ENCODE measurements at places on chromosomes 12 and 14.

DNA sequence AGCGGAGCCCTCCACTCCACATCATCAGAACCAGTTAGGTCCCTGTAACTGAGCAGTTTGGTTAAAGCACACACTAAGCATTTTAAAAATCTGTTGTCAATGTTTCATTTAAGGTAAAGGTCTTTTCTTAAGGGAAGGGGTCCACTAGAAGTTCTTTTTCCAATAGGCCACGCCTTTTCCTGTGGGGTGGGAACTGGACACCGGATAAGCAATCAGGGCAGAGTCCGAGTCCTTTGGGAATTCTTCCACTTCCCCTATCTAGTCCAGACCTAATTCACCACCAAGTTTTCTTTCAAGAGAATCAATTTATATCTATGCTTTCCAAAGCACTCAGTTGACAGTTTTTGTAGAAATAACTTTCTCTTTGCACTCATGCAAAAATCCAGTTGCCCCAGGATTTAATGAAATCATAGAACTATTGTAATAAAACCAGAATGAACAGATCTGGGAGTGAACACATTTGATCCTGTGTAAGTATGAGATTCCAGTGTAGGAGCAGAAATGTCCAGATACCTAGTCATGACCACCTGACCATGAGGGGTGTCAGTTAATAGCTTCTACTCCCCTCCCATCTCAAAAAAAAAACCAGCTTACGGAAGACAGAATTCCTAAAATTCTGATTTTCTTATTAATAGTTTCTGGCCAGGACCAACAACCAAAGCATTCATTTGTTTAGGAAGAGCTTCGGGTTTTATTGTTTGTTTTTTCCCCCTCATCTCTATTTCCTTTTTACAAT is 11.7 kb downstream of the VPS37B start:
- DNase-seq: no peak

GRCh38 chr12:43969882-43970281 is 134.0 kb downstream of the TMEM117 start:
- no peak for DNase-seq

DNA sequence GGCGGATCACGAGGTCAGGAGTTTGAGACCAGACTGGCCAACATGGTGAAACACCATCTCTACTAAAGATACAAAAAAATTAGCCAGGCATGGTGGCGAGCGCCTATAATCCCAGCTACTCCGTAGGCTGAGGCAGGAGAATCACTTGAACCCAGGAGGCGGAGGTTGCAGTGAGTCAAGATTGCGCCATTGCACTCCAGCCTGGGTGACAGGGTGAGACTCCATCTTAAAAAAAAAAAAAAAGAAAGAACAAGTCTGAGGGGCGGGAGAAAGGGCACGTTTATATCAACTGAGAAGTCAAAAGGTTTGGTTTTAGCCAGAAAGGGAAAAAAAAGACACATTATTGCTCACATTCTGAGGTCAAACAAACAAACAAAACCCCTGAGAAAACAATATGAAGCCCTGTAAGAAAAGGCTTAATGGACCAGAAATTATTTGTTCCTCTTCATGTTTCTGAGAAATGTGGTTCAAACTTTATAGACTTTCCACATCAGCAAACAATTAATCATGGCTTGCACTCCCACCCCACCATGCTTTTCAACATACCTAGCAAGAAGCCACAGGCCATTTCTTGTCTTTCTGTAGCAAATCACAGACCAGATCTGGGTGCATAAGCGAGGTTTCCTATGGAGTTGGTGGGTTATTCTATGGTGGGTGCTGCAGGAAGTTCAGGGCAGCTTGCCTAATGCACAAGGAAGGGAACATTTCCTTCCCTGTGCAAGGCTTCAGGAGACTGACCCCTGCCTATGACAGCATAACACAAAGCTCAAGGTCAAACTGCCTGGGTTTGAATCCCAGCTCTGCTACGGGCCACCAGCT is 80.1 kb downstream of the SSPN start:
- DNase-seq: no peak

DNA sequence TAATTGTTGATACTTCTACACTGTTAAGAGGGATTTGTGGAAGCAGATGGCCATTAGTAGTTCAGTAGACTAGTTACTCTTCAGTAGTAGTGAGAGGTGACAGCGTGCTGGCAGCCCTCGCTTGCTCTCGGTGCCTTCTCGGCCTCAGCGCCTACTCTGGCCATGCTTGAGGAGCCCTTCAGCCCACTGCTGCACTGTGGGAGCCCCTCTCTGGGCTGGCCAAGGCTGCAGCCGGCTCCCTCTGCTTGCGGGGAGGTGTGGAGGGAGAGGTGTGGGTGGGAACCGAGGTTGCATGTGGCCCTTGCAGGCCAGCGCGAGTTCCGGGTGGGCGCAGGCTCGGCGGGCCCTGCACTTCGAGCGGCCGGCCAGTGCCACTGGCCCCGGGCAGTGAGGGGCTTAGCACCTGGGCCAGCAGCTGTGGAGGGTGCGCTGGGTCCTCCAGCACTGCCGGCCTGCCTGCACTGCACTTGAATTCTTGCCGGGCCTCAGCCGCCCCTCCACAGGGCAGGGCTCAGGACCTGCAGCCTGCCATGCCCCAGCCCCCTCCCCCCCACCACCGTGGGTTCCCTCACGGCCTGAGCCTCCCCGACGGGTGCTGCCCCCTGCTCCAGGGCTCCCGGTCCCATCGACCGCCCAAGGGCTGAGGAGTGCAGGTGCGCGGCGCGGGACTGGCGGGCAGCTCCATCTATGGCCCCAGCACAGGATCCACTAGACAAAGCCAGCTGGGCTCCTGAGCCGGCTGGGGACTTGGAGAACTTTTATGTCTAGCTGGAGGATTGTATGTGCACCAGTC is 139.3 kb downstream of the NUBPL start:
- DNase-seq: no peak

DNA sequence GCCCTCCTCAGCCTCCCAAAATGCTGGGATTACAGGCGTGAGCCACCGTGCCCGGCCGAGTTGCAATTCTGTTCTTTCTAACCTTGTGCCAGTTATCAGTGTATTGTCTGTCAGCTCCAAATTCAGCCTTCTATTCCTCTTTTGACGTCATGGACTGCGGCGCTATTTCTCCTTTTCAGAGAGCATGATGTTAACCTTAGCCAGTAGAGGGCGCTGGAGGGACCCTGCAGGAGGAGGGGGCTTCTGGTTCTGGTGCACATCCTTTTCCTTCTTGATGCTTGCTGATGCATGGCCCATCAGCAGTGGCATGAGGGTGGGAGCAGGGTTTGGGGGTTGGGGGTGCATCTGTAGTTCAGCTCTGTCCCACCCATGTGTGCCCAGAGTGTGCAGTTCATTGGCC is 179.3 kb upstream of the RMST start:
- no peak for DNase-seq

- no peak for DNase-seq
These were observed 185.8 kb downstream of the RPAP3 start for GRCh38 chr12:47520029-47520428.

DNA sequence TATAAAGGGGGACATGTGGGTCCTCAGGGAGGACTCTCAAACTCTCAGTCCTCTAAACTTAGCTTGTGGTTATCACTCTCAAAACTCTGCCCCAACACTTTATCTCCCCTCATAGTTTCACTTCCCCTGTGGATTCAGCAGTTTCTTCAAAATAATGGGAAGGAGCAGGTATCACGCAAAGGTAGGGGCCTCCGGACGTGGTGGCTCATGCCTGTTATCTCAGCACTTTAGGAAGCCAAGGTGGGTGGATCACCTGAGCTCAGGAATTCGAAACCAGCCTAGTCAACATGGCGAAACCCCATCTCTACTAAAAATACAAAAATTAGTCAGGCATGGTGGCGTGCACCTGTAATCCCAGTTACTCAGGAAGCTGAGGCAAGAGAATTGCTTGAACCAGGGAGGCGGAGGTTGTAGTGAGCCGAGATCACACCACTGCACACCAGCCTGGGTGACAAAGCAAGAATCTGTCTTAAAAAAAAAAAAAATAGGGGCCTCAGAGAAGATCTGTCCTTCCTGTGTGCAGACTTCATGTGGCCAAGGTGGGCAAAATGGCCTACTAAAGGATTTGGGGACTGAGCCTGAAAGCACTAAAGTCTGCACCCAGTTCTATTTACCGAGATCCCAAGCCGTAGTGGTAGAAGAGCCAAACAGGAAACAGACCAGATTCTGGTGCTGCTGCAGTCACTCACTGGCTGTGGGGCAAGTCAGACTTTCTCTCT is 6.4 kb downstream of the ITGB7 start:
- DNase-seq: peak; percentile 30

DNA sequence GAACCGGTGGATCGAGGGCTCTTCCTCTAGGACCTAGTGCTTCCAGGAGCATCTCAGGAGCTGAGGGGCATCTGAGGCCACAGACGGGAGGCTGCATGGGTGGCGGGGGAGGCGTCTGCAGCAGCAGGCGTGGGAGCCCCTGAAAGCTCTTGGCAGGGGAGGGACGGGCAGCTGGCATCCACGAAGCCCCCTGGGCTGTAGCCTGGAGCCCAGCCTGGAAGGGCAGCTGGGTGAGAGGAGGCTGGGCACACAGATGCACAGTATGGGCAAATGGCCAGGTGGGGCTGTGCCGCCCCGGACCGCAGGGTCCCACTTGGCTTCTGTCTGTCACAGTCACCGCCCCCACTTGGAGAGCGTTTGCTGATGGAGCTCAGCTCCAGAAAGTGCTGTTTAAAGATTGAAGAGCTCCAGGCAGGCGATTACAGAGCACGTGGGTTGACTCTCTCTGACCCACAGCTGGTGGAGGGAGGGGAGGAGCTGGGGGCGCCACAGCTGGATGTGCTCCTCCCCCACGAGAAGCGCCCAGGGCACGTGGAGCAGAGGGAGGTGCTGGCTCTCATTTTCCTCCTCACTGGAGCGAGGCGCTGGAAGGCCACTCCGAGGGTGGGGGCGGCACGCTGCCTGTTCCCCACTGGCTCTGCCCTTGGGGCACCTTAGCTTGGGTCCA is 155.0 kb upstream of the C14orf180 start:
- DNase-seq: no peak

- DNase-seq: no peak
These were observed 813.1 kb upstream of the NOVA1 start for GRCh38 chr14:27410981-27411380.

GRCh38 chr14:46230540-46230939 is 421.0 kb downstream of the RPL10L start:
- DNase-seq: no peak

DNA sequence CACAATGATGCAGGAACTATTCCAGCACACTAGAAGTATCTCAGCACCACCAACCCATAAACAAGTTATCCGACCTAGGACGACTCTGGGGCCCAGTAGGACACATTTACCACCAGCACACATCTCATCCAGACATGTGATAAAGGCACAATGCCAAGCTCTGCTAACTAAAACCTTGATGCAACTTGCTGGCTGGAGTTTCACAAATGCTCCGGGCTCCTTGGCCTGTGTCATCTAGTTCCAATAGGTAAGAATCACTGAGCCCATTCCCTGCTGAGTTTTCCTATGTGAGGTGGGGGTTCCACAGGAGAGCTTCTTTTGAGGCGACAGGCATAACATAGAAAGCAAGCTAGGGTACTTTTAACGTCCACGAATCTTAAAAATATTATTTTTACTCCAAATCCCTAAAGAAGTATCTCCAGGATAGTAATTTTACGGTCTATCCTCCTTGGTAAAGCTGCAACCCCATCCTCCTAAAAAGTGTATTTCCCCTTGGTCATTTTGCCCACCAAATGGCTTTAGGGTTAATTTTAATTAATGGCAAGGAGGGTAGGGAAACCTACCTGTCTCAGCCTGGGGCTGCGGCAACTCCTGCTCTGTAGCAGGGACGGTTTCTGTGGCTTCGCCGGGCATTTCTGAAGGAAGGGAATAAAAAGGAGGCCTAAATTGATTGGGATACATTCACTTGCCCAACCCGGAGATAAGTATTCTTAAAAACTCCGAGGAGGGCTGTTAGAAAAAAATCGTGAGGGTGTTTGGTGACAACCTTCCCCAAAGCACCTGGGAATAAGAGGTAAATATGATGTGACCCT is 1.0 kb downstream of the NACA start:
- peak; percentile 16 for DNase-seq

GRCh38 chr12:122878780-122879612 is 16.9 kb downstream of the VPS37B start:
- DNase-seq: no peak

DNA sequence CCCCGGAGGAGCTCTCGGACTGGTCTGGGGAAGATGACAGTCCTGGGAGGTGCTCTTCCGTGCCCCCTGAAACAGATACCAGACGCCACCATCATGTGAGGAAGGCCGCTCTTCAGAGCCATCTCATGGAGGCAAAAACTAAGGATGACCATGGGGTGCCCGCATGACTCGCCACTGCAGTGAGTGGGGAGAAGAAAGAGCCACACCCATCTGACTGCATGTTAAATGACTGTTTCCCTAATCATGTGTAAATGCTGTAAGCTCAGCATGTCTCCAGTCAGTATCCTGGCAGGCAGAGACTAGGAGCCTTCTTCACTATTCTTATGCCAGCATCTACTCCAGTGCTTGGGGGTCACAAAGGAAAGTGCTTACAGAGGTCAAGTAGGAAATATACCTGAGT is 4.0 kb downstream of the STON2 start:
- no peak for DNase-seq

DNA sequence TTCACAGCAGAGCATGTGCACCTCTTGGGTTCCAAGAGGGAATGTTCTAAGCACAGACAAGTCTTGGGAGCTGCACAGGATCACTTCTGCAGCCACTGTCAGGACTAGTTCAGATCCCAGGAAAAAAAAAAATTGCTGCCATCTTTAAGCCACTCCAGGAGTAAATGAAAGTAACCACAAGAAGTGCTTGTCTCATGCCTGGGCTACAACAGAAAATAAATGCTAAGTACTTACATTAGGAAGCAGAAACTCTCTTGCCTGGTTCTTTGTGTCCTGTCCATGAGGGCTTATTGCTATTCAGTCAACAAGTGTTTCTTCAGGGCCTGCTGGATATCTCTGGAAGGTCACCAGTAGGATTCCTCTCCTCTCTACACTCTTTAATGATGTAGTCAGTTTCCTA is 176.1 kb downstream of the KTN1 start:
- no peak for DNase-seq

- no peak for DNase-seq
These were observed 51.9 kb downstream of the KCNK10 start for GRCh38 chr14:88271205-88271604.

- no peak for DNase-seq
These were observed 3.0 kb upstream of the PITPNM2 start for GRCh38 chr12:123153906-123154305.

- DNase-seq: no peak
These were observed 211.9 kb upstream of the FAR2 start for GRCh38 chr12:28937196-28937595.
